Stimulated activated CD8-positive, alpha-beta memory T cell treated with anti-CD3 and anti-CD28 coated beads, Interleukin-4, amount 100 ng/mL, for 48 hours (primary cell): ENCODE measurements at places on chromosomes 16 and 17.
A peak's percentile ranks its signal among the peaks of the same experiment; 100 is the strongest.

DNA sequence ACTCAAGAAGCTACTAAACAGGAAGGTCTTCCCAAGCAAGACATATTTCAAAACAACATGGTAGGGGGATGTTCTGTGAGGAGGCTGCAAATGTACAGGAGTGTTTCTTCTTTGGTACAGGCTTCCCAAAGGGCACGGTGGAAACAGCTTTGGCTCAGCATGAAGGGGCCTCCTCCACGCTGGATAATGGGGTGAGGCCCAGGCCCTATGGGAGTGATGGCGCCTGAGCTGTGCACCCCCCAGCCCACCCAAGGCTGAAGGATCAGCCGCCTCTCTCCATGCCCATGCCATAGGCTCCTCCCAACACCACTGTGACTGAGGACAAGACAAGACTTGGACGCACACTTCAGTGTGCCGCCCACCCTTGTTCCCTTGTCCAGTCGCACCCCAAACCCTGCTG, 6.8 kb downstream of the CD300E start:
- no peak for DNase-seq

DNA sequence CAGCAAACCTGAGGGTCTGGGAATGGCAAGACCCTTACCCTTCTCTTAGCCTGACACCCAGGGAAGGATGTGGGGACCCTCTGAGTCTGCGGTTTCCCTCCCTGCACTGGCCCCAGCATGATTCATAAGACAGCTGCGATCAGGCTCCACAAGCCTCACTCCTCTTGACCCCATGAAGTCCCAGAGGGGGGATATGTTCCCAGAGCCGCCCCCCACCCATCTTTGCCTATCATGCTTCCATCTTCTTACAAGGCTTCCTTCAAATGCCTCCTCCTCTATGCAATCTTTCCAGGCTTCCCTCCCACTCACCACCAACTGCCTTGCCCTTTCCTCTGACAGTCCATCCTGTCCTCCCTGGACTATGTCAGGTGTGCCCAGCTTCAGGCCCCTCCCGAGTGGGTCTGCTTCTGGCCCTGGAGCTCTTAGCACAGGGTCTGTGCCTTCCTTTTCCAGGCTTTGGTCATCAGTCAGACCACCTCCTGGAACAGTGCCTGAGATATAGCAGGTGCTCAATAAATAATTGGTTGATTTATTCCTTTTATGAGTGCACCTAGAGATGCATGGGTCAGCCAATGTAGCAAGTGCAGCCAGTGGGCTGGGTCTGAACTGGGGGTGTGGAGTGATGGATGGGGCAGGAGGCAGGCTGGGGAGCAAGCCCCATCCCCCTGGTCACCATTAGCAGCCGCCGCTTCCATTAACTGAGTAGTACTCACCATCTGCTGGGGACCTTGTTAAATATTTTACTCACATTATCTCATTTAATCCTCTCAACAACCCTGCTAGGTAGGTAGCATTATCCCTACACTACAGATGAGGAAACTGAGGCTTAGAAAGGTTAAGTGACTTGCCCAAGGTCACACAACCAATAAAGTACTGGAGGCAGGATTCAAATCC, 8.4 kb downstream of the DLX3 start:
- DNase-seq: no peak

GRCh38 chr16:13938480-13938879, 18.5 kb downstream of the ERCC4 start:
- DNase-seq: no peak

- DNase-seq: no peak
These were observed 1.0 kb downstream of the GABARAP start for GRCh38 chr17:7241090-7241733.

DNA sequence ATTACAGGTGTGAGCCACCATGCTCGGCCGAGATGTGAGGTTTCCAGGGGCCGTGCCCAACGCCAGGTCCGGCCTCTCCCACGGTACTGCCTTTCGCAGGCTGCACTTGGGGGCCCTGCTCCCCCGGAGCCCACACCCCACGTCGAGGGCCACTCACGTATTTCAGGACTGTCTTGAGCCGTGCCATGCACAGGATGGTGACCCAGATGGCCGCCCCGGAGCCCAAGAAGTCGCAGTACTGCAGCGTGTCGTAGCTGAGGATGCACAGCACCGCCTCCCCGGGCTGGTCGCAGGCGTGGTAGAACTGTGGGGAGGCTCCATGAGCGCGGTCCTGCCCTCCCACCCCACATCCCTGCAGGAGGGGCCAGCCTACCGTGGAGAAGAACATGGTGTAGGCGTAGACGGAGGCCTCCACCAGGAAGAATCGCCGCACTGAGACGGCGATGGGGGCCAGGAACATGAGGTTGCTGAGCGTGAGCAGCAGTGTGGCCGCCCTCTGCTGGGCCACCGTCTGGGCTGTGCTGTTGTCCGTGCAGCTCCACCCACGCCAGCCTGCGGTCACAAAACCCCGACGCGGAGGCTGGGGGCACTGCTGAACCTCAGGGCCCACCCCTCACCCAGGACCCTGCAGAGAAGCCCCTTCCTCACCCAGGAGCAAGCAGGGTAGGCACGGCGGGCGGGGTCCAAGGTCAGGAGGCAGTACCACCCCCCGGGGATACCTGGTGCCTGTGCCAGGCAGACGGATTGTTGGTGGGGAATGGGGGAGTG, 3.7 kb upstream of the MRPL28 start:
- DNase-seq: no peak

DNA sequence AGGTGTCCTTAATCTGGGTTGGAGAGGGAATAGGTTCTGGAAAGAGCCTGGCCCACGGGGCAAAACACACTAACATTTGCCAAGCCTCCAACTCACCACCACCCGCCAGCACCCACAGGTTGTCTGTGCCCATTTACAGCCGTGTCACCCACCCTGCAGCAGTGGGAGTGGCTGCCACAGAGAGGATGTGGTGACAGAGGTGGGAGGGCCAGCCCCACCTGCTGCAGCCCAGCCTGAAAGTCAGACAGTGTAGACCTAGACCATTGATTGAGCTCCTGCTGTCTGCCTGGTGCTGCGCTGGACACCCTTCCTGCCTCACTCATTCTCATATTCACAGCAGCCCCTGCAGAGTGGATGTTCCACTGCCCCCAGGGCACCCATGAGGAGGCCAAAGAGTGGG, 44.7 kb downstream of the IL21R start:
- peak; percentile 71 for DNase-seq
